ENCODE measurements at places on chromosomes 4 and X. TPM values are rescaled to one million over a fixed set of nuclear protein-coding genes. Genes with fewer than 3 reads are reported as not detected.

GRCh38 chr4:151048913-151049312 is 33.8 kb upstream of the LRBA start:
- H3K27me3 ChIP-seq, result no peaks in the 10 kb centered on the region
- DNase-seq, result no peak
- H3K4me1 ChIP-seq, result no peaks in the 10 kb centered on the region
- H3K27ac ChIP-seq, result no peak overlapping the region
- H3K36me3 ChIP-seq, result no peaks in the 10 kb centered on the region

GRCh38 chr4:122873146-122873545 is 46.5 kb downstream of the FGF2 start:
- no peak for DNase-seq
- no peak overlapping the region for H3K4me3 ChIP-seq
- no peak overlapping the region for H3K27ac ChIP-seq
- no peaks in the 10 kb centered on the region for H3K4me1 ChIP-seq
- no peaks in the 10 kb centered on the region for H3K36me3 ChIP-seq

Gene LINC00632
- 27.3 TPM for total RNA-seq

Gene RGN
- 0.89 TPM for total RNA-seq

Gene UGT2B15
- 50.8 TPM for total RNA-seq

Gene CNGA1
- total RNA-seq, result 15.9 TPM

Data from colonic mucosa (tissue), 4 donors.